Caki2 (cell line): ENCODE measurements at places on chromosomes 1 and 21. TPM values are rescaled to one million over a fixed set of nuclear protein-coding genes. Genes with fewer than 3 reads are reported as not detected.

KHDRBS1 gene
- total RNA-seq: 112 and 135 TPM in 2 replicates

GRCh38 chr1:173431304-173432045 is 45.7 kb upstream of the PRDX6 start:
- peak; percentile 63 for DNase-seq

HHAT gene
- 6.2 and 8.2 TPM in 2 replicates for total RNA-seq

DNA sequence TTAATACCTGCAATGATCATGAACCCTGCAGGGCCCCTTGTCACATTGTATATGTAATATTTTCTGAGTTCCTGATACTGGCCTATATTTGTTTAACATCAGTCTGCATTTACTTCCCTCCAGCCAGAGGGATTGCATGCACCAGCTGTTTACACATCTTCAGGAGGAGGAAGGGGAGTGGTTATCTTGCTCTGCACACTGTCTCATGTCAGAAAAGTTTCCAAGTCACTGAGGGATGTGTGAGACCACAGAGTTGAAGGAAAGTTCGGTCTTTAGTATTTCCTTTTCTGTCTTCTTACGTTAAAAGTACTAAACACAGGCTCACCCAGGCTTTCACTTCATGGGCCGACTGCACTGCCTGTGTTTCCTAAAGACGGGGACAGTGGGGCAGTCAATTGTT is 574.1 kb downstream of the LMO4 start:
- no peak for DNase-seq

MARK1 gene
- 1.1 and 2.0 TPM in 2 replicates for total RNA-seq

DNA sequence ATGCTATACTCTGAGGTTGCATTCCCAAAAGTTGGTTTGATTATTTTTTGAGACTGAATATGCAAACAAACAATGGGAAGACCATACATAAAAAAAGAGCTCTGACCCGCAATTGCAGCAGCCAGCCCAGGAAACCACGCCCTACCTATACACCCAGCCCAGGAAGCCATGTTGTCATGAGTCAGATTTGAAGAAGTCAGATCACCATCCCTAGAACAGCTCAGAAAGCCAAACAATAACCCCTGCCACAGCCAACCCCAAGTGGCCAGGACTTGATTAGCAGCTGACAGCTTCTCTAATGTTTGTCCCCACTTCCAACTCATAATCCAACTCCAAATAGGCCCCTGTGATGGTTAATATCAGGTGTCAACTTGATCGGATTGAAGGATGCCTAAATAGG is 621.9 kb downstream of the NPHP4 start:
- no peak for DNase-seq

CLCA2 gene
- total RNA-seq: not detected in 2 replicates

DNA sequence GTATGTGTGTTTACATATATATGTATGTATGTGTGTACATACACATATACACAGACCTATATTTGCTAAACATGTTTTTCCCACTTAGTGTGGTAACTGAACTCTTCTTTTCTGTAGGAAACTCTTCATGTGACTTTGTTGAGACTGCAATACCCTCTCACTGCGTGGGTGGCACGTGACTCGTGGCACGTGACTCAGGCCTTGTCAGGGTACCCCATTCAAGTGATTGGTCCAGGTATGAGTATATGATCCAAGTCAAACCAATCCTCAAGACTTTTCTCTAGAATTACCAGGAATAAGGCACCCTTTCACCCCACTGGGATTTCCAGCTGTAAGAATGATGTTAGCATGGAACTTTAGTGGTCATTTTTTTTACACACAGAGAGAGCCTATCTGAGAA is 149.2 kb upstream of the KCNK2 start:
- DNase-seq: no peak

GRCh38 chr1:152580433-152580832 is at the start of gene LCE3D:
Gene LCE3D, minus strand, starts transcription at chr1:152580516. Its CDS starts 580 bp downstream, at chr1:152579936.
- DNase-seq: no peak

DNA sequence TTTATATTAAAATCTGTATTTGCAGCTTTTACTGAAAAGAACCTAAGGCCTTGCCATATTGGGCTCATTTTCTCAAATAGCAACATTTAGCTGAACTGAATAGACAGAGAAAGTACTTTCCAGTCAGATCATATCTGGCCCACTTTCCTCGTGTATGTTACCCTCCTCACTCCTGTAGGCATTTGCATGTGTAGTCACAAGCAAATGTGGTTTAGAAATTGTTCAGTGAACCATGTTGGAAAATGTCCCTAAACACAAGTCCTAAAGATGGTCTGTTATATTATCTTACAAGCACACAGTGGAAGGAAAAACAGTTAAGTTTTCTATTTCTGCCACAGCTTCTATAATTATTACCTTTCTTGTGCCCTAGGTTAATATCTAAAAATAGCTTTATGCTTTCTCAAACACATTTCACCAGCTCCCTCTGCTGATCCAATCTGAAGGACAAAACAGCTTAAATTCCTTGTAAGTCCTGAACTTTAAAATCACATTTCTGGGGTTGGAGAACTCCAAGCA is 606 bp upstream of the FMO4 start:
- no peak for DNase-seq

DNA sequence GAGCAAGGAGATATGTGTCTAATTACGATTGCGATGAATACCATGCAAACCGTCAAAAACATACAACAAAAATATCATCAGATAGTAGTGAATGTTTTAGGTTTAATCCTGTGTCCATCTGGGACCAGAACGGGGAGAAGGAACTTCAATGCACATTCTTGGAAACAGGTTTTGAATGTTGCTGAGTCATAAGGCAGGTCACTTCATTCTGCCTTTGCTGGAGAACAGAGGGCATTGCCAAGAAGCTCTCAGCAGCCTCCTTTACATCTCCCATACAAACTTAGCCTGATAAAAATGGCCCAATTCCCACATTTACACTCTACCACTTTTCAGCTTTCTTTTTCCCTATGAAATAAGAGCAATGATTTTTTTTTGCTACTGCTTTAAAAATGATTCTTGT is 78.0 kb upstream of the KCNJ6 start:
- DNase-seq: no peak

MAP7D1 gene
- 62.3 and 73.0 TPM in 2 replicates for total RNA-seq

DNA sequence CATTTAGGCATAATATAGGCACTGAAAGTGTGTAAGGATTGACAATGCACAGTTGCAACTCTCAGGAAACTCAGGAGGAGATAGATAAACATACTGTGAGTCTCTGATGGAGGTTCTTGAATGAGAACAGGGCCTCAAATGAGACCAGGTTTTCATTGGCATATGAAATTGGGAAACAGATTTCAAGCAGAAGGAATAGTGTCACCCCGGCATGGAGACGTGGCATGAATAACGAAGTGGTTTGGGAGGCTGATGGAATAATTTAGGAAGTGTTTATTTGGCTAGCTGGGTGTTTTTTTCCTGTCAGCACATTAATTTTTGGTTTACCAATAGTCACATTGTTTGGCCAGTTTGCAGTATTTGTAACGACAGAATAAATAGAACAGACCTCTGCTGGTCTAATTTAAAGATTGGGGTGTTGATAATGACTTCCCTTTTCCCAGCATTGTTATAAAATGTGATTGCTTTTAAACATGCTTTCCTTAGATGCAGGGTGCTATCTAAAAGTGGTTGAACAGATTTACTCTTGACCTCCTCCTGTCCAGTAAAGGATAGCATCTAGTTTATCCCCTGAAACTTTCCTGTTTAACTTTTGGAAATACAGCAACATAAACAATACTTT is 132.0 kb downstream of the C1orf21 start:
- DNase-seq: no peak

- DNase-seq: peak; percentile 16
Measured at GRCh38 chr1:209335178-209335577, 248.3 kb upstream of the CAMK1G start.

DNA sequence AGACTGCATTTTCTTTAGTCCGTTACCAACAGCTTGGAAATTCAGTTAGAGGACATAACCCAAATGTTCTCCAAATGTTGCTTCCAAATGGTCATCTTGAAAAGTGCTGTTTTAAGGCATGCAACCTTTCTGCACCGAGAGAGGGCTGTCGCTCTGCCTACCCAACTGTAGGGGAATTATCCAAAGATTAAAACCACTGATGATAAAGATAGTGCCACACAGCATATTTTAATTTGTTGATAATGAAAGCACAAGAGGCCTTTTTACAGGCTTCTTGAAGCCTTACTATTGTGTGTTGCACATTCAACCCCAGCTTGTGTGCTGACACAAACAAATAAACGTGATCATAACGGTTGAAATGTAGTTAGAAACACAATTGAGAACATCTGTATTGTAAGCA is 121.5 kb downstream of the LMO4 start:
- DNase-seq: no peak

SGIP1 gene
- 8.5 and 26.8 TPM in 2 replicates for total RNA-seq

FAM76A gene
- total RNA-seq: 8.9 and 24.4 TPM in 2 replicates

- no peak for DNase-seq
Measured at GRCh38 chr1:32255072-32256071, 4.3 kb downstream of the LCK start.

DNA sequence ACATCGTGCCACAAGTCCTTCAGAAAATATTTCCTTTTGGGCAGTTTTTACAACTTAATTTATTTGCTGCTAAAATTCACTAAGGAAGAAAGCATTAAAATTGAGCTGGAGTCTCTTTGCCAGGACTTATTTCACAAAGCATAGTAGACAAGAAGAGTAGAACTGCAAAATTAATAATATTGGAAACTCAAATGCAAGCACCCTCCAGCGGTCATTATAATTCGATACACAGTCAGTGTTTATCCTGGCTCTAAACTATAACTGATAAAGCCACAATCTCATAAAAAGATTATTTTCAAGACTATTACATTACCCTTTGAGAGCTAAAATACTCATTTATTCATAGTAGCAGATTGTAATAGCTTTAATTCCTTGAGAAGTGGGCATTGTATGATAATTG is 655.4 kb downstream of the RWDD3 start:
- no peak for DNase-seq

MRPS14 gene
- total RNA-seq: 11.5 and 17.6 TPM in 2 replicates

SYPL2 gene
- not detected in 2 replicates for total RNA-seq

- DNase-seq: no peak
Measured at GRCh38 chr1:107530543-107530942, 389.7 kb downstream of the NTNG1 start.

DNA sequence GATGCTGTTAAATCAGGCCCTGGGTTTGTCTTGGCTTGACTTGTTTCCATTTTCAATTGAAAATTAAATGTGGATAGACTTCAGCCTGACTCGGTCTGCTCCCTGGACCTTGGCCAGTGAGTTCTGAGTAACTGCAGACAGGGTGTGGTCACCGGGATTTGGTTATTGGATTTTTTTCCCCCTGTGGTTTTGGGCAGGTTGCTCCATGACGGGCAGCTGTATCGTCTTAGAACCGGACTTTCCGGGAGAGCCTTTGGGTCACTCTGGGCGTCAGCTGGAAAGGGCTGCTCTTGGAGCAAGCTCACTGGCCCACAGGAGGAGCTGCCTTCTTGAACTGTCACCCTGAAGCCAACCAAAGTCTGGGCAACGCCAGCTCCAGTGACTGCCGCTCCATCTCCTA is 75.0 kb downstream of the CLIC6 start:
- DNase-seq: peak; percentile 55
